ENCODE measurements at places on chromosomes 7 and 10.

DNA sequence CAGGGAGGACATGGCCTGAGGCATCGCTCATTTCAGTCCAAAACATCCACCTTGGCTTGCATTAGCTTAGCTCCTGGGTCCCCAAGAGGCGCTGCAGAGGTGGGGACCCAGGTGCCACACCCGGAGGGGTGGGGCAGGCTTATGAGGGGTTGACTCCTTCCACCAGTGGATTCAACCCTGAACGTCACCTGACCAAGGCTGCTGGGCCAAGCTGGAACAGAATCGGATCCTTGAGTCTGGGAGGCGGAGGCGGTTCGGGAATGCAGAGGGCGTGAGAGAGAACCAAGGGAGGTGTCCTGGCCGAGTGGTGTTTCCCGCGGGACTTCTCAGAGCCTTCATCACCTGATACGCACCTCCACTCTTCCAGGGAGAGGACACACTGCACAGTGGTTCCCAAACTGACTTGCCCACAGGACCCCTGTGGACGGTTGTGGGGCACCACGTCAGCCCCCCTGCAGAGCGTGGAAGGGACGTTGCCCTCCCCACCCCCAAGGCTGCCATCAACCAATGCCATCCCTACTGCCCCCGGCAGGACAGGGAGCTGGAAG lies 4.5 kb upstream of the MICALL2 start:
- no peak for DNase-seq

- DNase-seq, result no peak
These were observed 50.0 kb downstream of the RAB11FIP2 start for GRCh38 chr10:117996709-117997108.

DNA sequence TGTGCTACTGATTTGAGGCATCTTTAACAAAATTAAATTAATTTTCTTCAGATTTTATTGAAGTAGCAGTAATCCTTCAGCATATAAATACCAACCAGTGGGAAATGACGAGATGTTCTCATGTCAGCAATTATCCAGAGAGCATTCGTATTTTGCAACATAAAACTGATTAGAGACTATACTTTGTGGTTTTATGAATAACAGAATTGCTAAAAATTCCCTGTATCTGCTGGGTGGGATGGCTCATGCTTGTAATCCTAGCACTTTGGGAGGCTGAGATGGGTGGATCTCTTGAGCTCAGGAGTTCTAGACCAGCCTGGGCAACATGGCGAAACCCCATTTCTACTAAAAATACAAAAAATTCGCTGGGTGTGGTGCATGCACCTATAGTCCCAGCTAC lies 56.9 kb downstream of the ATAD1 start:
- peak; percentile 56 for DNase-seq

GRCh38 chr7:94444813-94445212 lies 50.1 kb downstream of the COL1A2 start:
- no peak for DNase-seq

GRCh38 chr10:61389887-61390286 lies 63.3 kb downstream of the TMEM26 start:
- DNase-seq, result peak; percentile 59

- no peak for DNase-seq
These were observed 653.2 kb upstream of the MKI67 start for GRCh38 chr10:128779416-128779815.

- no peak for DNase-seq
These were observed 19.2 kb downstream of the KCP start for GRCh38 chr7:128891110-128891941.

GRCh38 chr7:1887251-1887650 lies 217.2 kb downstream of the ELFN1 start:
- DNase-seq, result no peak

GRCh38 chr10:14798636-14799035 lies 23.9 kb upstream of the FAM107B start:
- peak; percentile 7 for DNase-seq

Measured in suppressor macrophage treated with lipopolysaccharide for 4 hours (primary cell).